H4 (cell line): ENCODE measurements at places on chromosomes 16 and 17. TPM values are rescaled to one million over a fixed set of nuclear protein-coding genes. Genes with fewer than 3 reads are reported as not detected.

Gene NAGLU
- total RNA-seq: 18.7 and 35.1 TPM in 2 replicates

Gene TBC1D3
- total RNA-seq: not detected in 2 replicates

Gene ETV4
- total RNA-seq: 8.1 and 8.9 TPM in 2 replicates

DNA sequence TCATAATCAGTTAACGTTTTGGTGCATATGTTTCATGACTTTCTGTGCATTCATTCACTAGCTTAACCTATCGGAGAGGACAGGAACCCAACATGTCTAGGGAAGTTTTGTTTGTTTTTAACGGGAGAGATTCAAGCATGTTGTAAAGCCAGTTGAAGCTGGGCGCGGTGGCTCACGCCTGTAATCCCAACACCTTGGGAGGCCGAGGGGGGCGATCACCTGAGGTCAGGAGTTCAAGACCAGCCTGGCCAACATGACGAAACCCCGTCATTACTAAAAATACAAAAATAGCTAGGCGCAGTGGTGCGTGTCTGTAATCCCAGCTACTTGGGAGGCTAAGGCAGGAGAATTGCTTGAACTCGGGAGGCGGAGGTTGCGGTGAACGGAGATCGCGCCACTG lies 1.4 kb upstream of the TNRC6A start:
- DNase-seq: no peak

DNA sequence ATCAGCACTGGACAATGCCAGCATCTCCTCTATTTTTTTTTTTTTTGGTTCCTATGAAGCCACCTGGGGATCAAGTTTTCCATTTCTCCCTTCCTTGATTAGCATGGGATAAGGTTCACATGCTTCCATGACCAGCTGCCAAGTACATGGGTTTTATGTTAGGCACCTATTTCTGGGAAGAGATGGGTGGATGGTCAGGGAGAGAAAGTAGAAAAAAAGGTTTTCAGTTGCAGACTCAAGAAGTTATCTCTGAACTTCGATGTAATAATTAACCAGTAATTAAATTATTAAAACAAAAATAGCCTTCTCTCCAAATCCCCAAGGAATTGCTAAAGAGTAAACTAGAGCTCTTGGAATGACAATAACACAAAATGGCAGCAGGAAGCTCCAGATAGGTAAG lies 164.9 kb upstream of the MAF start:
- no peak for DNase-seq

DNA sequence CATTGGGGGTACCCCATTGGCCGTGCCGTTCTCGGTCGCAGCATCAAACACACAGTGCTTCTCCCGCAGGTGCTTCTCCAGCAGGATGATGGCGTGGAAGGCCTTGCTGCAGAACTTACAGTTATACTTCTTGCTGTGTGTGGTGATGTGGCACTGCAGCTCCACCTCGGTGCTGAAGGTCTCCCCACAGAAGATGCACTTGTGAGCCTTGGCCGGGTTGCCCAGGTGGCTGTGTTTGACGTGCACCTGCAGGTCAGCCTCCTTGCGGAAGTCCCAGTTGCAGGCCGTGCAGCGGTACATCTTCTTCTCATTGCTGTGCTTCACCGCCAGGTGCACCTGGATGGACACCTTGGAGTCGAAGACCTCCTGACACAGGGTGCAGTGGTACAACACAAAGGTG lies 219.3 kb downstream of the ZNF423 start:
- DNase-seq: no peak

DNA sequence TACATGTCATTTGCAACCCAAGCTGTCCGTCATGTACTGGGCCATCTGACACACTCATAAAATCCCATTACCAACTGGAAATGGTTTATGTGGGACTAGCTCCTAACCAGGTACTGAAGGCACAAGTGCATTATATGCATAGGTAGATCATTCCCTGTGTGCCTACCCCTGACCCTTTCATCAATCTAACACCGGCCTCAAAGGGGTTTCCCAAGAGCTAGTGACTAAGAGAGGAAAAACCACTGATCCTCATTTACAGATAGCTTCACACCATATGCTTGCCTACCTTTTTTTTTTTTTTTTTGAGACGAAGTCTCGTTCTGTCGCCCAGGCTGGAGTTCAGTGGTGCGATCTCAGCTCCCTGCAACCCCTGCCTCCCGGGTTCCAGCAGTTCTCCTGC lies 449.8 kb downstream of the SLC39A11 start:
- no peak for DNase-seq

GRCh38 chr16:22924492-22924891 lies 110.5 kb downstream of the HS3ST2 start:
- DNase-seq: no peak

DNA sequence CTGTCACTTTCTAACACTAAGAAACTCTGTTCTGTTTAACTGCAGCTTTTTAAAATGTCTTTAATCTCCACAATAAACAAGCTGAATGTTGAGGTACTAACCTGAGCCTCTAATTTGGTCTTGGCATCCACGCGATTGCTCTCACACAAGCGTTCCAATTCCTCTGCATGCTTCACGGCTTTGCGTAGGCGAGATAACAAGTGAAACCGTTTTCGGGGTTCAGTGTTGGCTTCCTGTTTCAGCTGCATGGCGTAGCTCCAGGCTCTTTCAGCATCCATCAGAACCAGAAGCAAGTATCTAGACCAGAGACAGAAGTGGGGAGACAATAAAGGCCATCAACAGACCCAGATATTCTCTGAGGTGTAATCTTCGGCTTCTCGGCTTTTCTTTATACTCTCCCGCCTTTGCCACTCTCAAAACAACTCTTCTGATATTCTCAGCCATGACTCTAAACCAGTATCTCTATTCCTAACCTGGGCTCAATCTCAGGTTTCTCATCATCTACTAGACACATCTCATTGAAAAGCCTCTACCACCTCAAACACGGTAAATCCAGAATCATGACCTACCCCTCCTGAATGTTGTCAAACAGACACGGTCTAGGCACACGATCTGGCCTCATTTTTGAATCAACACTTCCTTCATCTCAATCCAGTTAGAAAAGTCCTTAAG lies 8.3 kb downstream of the SRP68 start:
- no peak for DNase-seq
